HepG2 (cell line): ENCODE measurements at places on chromosomes 4 and X. TPM values are rescaled to one million over a fixed set of nuclear protein-coding genes. Genes with fewer than 3 reads are reported as not detected.
A peak's percentile ranks its signal among the peaks of the same experiment; 100 is the strongest.

DNA sequence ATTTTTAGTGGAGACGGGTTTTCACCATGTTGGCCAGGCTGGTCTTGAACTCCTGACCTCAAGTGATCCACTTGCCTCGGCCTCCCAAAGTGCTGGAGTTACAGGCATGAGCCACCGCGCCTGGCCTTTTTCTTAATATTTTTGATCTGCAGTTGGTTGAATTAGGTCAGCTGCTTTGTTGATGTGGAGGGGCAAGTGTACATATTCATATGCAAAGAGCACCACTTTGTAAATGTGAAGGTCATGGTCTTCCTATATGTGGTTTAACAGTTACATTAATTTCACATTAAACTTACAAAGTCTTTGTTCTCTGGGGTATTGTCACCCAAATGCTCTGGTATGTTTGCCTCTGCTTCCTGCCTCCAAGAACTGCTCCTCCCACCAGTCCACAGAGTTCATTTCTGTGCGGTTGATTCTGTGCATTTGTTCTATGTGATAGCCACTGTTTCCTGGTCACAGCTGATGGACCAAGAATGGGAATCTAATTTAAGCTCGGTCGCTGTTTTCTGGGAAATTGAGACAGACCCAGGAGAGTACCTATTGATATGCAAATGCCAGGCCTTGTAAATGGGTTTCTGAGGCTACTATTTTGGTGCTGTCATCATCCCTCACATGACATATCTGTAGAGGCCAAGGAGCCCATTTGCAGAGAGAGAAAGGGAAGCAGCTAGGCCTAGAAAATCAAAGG lies 26.9 kb upstream of the HPSE start:
- DNase-seq = peak; percentile 96

The COX18 gene
- total RNA-seq = 21.3 and 25.3 TPM in 2 replicates

DNA sequence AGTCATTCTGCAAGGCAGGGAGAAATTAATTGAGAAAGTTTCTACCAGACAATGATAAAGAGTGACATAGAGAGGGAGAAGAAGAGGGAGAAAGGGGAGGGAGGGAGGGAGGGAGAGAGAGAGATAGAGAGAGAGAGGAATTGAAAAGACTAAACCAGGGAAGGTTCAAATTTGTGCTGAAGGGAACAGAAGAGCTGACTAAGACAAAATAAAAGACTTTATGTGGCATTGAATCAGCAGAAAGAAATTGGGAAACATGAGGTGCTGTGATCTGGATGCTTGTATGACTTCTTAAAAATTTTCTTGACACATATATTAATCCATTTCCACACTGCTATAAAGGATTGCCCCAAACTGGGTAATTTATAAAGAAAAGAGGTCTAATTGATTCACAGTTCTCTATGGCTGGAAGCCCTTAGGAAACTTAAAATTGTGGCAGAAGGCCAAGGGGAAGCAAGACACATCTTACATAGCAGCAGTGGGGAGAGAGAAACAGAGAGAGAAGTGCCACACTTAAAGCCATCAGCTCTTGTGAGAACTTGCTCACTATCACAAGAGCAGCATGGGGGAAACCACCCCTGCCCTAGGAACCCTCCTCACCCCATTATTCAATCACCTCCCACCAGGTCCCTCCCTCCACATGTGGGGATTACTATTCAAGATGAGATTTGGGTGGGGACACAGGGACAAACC lies 13.5 kb upstream of the CXCL6 start:
- no peak for DNase-seq

- no peak for DNase-seq
Observed at GRCh38 chr4:90458576-90458975, 331.4 kb downstream of the CCSER1 start.

GRCh38 chrX:34341258-34341657 lies 209.1 kb upstream of the FAM47A start:
- no peak for DNase-seq

- DNase-seq = no peak
Observed at GRCh38 chrX:85590638-85591037, 211.2 kb upstream of the POF1B start.

DNA sequence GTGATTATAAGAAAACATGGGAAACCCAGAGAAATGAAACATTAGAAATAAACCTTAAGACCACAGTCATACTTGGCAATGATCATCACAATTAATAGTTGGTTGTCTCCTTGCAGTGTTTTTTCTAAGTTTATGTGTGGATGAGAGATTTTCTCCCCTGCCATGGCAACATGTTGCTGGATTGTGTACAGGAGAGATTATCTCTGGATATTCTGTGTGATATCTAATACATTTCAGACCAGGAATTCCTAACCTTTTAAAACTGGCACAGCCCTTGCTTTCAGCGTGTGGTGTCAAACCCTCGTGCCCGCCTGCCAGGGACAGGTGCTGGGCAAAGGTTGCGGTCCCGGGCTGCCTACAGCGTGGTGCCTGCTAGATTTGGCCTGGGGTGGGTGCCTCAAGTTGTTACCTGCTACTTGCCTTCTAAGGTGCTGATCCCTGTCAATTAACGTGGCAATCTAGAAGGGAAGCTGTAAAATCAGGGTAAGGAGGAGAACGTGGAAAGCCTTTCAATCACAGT lies 100.5 kb downstream of the TMEM131L start:
- DNase-seq = no peak

- peak; percentile 24 for DNase-seq
Observed at GRCh38 chr4:165343353-165344191, 16.1 kb downstream of the MSMO1 start.

The PALLD gene
- total RNA-seq = 1.5 and 4.8 TPM in 2 replicates

DNA sequence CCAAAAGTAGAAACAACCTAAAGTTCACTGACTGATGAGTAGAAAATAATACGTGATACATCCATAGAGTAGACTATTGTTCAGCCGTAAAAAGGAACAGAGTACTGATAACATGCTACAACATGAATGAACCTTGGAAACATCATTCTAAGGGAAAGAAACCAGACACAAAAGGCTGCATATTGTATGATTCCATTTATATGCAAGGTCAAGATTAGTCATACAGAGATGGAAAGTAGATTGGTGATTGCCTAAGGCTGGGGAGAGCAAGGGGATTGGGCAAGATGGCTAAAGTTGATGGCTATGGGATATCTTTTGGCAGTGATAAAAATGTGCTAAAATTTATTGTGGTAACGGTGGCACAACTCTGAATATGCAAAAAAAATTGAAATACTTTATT lies 209.1 kb downstream of the RELL1 start:
- DNase-seq = no peak

- no peak for DNase-seq
Observed at GRCh38 chr4:128355305-128355704, 67.7 kb upstream of the PGRMC2 start.

The MEPE gene
- total RNA-seq = not detected in 2 replicates

The IQSEC2 gene
- total RNA-seq = 0.13 and 0.17 TPM in 2 replicates

GRCh38 chrX:101136235-101136634 lies 38.2 kb downstream of the CENPI start:
- no peak for DNase-seq

The LNX1 gene
- 0.49 and 0.62 TPM in 2 replicates for total RNA-seq

The HSFX4 gene
- total RNA-seq = not detected in 2 replicates

The ENPEP gene
- not detected in 2 replicates for total RNA-seq

- DNase-seq = no peak
Observed at GRCh38 chr4:4981827-4982226, 37.4 kb downstream of the CYTL1 start.

- DNase-seq = no peak
Observed at GRCh38 chrX:28884823-28885222, 297.6 kb downstream of the IL1RAPL1 start.

DNA sequence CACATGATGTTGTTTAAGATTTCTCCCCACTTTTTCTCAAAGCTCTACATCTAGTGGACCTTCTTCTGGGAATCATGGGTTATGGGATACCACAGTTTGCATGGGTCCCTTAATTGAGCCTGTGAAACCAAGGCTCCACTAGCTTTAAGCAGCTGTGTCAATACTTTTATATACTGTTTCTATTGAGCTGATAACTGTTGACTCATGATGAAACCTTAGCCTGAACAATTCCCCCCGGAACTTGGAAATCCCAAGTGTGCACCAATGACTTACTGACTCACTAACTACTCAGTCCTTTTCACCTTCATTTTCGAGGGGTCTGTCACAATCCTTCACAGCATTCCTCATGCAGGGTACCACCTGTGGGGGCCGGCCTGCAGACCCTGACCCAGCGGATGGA lies 12.7 kb upstream of the SPIN4 start:
- DNase-seq = no peak

The TLR6 gene
- 0.52 and 0.71 TPM in 2 replicates for total RNA-seq

- DNase-seq = no peak
Observed at GRCh38 chrX:82029571-82030218, 827.8 kb downstream of the SH3BGRL start.

- DNase-seq = no peak
Observed at GRCh38 chrX:151365579-151365978, 31.4 kb upstream of the VMA21 start.

- DNase-seq = no peak
Observed at GRCh38 chr4:92634882-92635281, 331.1 kb downstream of the GRID2 start.

DNA sequence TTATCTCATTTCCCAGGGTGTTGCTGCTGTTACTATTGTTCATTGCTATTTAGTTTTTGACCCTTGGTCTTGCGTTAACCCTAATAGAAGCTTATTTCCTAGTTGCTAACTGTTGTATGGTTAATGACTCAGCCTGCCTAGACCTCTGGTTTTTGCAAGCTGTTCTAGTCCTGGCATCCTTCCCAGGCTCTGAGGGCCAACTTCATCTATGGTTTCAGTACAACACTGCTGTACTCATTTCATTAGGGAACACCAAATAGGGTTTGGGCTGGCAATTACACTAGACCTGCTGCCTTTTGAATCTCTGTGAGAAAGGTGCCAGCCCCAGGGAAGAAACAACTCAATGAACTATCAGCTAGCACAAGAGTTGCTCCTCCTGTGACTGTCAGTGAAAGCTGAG lies 59.6 kb downstream of the DCX start:
- peak; percentile 0 for DNase-seq

- DNase-seq = no peak
Observed at GRCh38 chr4:69731847-69732246, 28.6 kb downstream of the SULT1B1 start.

DNA sequence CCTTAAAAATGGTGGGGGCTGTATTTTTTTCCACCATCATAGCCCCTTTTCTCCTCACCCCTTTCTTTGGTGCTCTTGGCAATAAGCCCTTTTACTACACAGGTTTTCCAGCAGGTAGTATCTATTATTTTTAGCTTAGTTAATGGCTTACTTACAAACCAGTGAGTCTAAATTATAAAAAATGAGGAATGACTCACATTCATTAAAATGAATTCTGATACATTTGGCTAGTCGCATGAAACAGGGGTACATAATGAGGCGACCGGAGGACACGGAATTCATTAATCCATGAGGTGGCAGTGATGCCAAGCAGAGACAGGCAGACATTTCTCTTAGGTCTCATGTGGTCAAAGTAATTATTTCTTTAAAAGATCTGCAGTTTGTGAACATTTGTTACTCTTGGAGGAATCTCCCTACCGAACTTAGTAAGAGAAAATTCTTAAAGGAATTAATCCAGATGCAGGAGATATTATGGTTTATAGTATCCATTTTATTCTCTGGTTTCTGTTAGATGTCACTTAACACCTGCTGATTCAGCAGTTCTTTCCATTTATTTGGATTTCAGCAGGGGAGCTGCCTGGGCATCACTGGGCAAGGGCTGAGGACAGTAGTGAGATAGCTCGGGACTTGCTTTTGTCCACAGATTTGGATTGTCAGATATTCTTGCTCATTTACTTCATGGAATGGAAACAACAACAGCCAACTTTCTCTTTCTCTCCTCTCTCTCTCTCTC lies 575.0 kb upstream of the NR3C2 start:
- no peak for DNase-seq

DNA sequence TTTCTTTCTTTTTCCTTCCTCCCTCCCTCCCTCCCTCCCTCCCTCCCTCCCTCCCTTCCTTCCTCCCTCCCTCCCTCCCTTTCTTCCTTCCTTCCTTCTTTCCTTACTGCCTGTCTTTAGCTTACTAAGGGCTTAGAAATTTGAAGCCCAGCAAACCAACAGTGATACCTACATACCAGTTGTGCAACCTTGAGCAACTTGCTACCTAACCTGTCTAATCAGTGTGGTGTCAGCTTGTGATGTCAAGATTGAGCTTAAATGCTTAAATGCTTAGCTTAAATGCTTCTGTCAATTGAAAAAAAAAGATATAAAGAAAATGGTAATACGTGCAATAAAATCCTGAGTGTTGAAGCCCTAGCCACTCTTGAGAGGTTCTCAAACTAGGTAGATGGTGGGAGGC lies 728.6 kb downstream of the TRIML1 start:
- DNase-seq = no peak

DNA sequence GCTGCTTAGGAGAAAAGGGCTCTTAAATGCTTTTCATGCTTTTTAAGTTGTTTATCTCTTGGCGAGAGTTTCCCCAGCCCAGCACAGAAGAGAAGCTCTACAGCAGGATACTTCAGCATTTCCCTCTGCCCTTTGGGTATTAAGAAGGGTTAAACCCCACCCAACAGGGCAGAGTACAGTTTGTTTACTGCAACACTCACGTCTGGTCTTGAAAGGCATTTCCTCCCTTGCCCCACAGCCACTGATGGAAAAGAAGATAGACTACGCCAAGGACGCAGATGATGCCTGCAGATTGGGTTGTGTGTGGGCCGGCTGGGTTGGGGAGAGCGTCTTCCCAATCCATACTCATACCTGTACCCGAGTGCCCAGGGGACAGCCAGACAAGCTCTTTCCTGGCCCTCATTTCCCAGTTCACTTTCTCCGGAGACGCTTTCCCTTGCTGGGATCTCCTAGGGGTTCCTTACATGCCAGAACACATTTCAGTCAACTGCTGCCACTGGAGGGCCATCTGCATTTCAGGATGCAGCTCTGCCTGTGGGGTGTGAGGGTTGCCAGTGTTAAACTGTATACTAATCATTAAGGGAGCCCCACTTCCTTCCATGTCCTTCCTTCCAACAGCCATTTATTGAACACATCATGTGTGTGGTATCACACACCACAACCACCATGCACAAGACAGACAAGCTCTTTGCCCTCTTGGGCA lies 96.5 kb upstream of the DHX15 start:
- no peak for DNase-seq

DNA sequence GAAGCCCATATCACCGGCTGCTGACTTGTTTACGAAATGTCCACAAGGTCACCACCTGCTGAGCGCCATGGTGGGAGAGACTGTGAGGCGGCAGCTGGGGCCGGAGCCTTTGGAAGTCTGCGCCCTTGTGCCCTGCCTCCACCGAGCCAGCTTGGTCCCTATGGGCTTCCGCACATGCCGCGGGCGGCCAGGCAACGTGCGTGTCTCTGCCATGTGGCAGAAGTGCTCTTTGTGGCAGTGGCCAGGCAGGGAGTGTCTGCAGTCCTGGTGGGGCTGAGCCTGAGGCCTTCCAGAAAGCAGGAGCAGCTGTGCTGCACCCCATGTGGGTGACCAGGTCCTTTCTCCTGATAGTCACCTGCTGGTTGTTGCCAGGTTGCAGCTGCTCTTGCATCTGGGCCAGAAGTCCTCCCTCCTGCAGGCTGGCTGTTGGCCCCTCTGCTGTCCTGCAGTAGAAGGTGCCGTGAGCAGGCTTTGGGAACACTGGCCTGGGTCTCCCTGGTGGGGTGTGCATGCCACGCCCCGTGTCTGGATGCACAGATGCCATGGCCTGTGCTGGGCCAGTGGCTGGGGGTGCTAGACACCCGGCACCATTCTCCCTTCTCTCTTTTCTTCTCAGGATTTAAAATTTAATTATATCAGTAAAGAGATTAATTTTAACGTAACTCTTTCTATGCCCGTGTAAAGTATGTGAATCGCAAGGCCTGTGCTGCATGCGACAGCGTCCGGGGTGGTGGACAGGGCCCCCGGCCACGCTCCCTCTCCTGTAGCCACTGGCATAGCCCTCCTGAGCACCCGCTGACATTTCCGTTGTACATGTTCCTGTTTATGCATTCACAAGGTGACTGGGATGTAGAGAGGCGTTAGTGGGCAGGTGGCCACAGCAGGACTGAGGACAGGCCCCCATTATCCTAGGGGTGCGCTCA lies 8.7 kb upstream of the MSANTD1 start:
- DNase-seq = no peak
